ENCODE measurements at places on chromosomes 11 and 22.

DNA sequence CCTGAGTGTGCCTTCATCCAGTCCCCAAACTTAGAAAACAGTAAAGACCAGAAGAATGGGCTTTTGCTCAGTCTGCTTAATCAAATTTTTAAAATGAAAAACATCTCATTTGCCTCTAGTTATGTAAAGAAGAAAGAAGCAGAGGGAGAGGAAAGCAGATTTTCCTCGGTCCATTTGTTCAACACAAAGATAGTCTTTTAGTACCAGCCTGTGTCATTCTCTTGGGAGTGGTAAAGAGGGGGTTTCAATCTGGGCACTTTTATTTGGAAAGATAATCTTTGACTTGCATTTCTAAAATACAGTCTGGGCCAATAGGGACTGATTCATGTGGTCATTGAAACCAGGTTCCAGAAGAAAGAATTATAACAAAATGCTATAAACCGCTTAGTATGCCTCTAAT, 29.5 kb downstream of the KREMEN1 start:
- DNase-seq: no peak

DNA sequence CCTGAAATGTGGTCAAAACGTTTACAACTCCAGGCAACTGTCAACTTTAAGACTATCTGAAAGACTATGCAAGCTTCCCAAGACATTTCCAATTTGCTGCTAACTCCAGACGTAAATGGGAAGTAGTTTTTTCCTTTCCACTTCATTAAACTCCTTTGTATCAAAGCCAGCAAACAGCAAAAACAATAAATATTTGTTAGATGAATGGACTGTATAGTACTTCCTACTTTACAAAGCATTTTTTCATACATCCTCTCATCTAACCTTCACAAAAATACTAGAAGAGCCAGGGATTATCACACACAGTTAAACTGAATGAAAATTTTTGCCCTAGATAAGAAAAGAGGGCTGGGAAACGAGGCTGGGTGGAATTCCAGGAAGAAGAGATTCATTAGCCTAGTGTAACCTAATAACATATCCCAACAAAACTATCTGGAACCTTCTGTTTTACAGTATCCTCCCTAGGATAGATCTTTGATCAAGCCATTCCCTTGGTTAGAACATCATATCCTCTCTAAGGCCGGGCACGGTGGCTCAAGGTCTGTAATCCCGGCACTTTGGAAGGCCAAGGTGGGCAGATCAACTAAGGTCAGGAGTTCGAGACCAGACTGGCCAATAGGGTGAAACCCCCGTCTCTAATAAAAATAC, 10.4 kb downstream of the NUP98 start:
- no peak for DNase-seq

DNA sequence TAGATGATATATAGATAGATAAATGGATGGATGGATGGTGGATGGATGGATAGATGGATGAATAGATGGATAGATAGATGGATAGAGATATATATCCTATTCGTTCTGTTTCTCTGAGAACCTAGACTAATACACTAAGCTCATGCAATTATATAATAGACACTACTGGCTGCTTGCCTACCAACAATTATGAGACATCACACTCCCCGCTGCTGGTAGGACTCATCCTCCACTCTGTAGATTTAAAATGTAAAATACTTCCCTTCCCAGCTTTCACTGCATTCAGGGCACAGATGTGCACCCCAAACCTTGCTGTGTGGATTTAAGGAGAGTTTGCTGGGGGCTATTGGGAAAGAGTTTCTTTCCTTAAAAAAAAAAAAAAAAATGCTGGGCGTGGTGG, 28.3 kb upstream of the RCN1 start:
- DNase-seq: no peak

DNA sequence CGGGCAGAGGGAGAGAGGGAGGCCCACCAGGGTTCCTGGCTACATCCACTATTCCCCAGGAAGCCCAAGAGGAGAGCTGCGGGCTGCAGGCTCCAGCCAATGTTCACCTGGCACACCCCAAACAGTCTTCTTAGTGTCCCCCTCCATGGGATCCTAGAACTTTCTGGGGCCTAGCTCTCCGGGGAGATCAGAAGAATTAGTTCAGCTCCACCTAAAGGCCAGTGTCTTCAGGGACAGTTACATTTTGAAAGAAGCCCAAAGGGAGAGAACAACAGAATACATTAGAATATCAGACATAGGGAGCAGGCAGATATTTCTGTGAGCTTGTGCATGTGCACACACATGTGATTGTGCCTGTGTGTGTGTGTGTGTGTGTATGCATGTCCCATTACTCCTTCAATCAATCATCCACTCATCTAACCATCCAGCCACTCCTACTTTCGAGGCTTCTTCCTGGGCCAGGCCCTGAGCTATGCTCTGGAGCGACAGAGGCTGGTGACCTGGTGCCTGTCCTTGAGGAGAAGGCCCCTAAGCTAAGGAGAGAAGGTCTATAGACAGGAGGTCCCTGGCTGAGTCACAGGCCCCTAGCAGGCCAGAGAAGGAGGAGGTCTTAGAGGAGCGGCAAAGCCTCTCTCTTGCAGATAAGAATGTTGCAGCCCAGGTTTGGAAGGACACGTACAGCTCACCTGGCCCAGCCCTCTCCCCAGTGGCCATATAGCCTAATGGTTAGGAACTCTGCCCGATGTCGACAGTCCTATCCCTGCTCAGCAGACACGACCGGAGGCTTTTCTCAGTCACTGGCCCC, 165.5 kb downstream of the DSCAML1 start:
- no peak for DNase-seq

GRCh38 chr11:96257036-96257435, 86.0 kb downstream of the MAML2 start:
- no peak for DNase-seq

- DNase-seq: no peak
Measured at GRCh38 chr11:8201644-8202365, 33.0 kb upstream of the RIC3 start.

GRCh38 chr11:119671561-119672015, 57.4 kb downstream of the NECTIN1 start:
- DNase-seq: peak; percentile 5

- peak; percentile 98 for DNase-seq
Measured at GRCh38 chr22:31102441-31103081, 4.8 kb downstream of the SELENOM start.

GRCh38 chr11:96010683-96011082, 86.8 kb upstream of the MTMR2 start:
- DNase-seq: no peak

GRCh38 chr11:36622431-36623136, 24.5 kb upstream of the RAG2 start:
- no peak for DNase-seq

- no peak for DNase-seq
Measured at GRCh38 chr11:28799316-28799715, 691.1 kb downstream of the METTL15 start.

GRCh38 chr11:118180300-118180703, 3.9 kb upstream of the SCN2B start:
- peak; percentile 41 for DNase-seq
